Activated CD4-positive, alpha-beta T cell treated with anti-CD3 and anti-CD28 coated beads, Interleukin-2, amount 50 U/mL, for 4 hours (primary cell): ENCODE measurements at places on chromosomes 11 and 22.
A peak's percentile ranks its signal among the peaks of the same experiment; 100 is the strongest.

DNA sequence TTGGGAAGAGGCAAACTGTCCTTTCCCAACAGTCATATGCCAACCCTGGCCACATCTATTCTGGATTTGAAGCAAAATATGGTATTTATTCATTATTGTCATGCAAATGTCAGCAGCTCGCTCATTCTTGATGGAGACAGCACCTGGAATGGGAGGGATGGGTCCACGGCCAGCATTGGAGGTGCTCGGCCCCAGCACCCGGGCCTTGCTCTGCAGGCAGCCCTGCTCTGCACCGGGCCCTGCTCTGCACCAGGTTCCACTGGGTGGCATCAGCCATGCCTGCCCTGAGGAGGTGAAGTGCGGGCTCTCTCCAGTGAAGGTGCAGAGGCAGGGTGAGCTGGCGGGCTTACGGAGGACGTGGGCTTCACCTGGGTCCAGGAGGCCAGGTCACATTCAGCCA, 19.8 kb downstream of the LRP5 start:
- no peak for DNase-seq

- DNase-seq, result no peak
These were observed 22.9 kb upstream of the CHRM4 start for GRCh38 chr11:46414466-46414796.

- DNase-seq, result no peak
These were observed 496 bp downstream of the EHBP1L1 start for GRCh38 chr11:65576232-65576866.

DNA sequence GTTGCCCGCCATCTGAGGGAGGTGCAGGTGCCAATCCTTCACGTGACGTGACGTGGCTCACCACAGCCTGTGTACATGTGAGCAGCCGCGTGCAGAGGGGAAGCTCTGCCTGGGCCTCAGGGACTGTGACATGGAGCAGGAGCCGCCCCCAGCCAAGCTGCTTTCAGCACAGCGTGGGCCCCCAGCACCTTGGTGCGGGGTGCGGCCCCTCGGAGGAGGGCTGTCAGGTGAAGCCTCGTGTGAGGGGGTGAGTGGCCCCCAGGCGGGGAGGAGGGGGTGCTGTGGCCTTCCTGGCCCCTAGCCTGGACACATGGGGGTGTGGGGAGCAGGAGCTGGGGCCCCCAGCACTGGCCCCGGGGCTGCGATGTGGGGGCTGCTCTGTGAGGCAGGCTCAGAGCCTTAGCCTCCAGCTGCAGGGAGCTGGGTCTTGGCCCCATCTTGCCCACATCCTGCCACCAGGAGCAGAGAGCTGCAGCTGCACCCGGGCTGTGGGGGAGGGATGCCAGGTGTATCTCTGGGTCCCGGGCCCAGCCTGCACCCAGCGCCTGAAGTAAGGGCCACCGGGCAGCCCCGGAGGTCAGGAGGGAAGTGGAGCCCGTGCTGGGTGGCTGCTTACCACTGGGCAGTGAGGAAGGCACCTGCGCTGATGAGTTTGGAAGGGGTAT, at the start of gene ADORA2A:
Gene ADORA2A, plus strand, starts transcription at position 100 of the 665 bp plus-strand sequence. CDS start 5,806 bp downstream, outside the sequence.
- peak; percentile 80 for DNase-seq

DNA sequence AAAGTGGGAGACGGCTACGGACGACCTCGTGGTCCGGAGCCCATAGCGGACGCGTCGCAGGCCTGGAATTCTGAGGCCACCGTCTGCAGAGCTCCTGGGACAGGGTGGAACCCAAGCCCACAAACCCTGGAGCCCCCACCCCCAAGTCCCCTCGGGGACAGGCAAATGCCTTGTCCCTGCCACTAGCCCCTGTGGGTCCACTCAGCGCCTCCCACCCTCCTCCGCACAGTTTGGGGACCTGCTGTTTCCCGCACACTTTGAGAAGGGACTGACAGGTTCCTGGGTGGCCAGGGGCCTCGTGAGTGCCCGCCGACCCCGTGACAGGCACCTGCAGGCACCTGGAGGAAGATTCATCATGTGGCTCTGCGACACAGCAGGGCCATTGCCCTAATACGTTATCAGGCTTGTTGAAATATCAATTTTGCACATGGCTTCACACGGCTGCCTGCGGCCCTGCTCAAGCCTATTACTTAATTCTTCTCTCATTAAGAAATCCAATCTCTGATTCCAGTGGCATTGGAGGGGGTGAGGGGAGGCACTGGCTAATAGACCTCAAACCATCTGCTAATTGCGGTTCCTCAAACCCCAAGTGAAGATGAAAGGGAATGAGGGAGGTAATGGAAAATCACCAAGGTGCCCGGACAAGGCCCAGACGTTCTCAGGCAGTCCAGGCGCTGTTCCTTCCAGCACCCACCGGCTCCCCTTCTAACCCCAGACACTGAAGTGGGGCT, 672.5 kb downstream of the BRD1 start:
- no peak for DNase-seq

GRCh38 chr11:2298795-2299761, 2.6 kb downstream of the C11orf21 start:
- no peak for DNase-seq

DNA sequence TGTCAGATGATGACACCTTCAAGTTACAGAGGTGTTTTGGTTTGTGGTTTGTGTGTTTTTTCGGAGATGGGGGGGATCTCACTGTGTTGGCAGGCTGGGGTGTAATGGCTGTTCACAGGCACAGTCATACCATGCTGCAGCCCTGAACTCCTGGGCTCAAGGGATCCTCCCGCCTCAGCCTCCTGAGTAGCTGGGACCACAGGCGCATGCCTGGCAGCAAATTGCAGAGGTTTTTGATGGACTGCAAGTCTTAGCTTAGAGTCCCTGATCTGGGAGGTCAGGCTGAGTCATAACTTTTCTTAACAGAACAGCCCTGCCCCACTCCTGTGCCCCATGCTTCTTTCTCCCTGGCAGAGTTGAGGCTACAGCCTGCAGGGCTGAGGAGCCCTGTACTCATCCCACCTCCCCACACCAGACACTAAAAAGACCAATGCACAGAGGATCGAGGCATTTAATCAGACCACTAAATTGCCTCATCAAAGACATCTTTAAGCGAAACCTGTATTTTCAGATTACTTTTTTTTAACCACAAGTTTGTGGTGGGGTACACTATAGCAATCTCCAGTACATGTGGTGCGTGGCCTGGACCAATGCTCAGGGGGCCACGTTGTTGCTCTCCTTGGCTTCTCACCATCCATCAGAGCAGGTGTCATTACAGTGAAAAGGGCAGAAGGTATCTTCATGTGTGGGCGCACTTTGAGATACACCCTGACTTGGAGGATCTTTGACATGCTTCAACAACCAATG, 17.1 kb upstream of the ADORA2A start:
- no peak for DNase-seq

DNA sequence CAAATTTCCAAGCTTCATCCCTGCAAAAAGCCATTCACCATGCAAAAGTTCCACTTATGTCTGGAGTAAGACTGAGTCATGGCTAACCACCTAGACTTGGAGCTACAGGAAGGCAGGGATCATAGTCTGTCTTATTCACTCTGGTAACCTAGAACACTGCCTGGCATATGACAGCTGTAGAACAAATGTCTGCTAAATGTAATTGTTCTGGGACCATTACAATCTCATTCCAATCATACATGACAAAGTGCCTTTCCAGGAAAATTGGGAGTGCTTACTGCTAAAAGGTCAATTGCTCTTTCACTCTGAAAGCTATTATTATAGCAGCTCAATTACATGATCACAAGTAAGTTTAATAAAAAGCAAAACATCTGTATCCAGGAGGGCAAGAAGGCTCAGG, 99.1 kb upstream of the CHRM4 start:
- no peak for DNase-seq

GRCh38 chr22:40342521-40342920, 3.8 kb upstream of the ADSL start:
- DNase-seq, result no peak

DNA sequence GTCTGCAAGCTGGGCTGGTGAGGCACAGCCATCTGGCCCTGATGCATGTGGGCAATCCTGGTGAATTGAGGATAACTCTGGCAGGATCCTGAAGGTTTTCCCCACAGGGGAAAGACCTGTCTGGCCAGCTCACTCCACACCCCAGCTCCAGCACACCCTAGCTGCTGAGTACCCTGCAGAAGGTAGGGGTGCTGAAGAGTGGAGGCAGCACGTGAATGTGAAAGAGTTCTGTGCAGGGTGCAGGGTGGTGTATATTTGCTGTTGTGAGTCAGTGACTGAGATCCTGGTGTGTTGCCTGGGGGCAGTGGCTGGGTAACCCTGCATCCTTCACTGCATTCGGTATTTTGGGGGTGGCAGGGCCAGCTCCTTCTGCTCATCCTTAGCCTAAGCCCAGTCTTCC, 22.4 kb downstream of the DGAT2 start:
- no peak for DNase-seq

DNA sequence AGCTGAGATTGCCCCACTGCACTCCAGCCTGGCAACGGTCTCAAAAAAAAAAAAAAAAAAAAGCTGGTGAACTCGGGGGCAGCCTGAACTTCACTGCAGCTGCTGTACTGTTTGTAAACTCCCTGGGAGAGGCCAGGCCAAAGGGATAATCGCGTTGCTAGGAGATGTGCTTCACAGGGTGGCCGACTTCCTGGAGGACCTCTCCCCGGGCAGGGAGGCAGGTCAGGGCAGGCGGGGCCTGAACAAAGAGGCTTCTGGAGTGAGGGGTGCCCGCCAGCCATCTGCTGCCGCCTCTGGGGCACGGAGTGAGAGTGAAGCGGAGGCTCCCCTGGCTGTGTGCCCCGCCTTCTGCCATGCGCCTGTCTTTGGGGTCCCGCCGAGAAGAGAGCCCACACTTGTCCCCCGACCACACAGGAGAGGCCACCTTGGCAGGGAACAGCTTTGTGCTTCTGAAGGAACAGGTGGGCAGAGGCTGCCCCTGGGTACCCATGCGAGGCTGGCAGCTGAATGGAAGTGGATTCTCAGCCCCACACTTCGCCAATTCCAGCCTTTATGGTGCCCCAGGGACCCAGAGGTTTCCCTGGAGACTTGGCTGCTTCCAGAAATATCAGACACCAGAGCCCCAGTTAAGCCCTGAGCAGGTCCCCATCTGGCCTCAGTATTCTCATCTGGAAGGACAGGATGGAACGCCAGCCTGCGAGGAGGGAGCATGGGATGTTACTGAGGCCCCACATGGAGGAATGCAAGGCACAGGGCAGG, 29.6 kb downstream of the TMEM184B start:
- no peak for DNase-seq

- DNase-seq, result no peak
These were observed 29.1 kb downstream of the CSF2RB start for GRCh38 chr22:36942556-36942955.

DNA sequence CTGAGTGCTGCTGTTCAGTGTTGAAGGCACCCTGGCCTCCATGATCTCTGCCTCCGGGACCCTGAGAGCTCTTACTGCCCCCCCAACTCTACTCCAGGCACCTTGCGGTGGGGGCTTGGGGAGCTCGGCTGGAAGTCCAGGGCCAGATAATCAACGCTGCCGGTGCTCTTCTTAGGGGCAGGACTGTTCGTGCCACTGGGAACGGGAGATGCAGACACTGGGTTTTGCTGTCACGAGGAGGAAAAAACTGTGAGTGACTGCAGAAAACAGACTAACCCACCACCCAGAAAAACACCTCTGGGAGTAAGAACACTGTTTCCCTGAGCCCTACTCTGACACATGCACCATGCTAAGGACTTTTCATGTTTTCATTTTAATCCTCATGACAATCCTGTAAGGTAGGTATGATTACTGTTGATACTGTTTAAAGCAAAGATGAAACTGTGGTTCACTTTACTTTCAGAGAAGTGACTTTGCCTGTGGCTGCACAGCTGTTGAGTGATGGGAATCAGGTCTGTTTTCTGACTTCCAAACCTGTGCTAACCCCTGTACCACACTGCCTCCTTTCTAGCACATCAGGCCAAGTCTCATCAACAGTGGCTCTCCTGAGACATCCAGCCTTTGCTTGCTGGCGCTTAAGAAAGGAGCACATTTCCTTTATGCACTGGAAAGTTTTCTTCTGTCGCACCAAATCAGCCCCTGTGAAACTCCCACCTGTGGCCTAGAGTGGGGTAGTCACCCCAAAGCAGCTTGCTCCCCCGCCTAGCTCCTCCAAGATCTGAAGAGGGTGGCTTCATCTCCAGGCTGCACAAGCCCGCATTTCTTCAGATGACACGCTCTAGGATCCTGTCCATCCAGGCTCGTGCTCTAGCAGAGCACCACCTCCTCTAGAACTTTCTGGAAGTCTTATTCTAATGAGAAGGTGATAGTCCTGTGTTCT, 31.8 kb downstream of the USP35 start:
- DNase-seq, result no peak

GRCh38 chr11:5151713-5152153, 2.8 kb downstream of the OR52A1 start:
- DNase-seq, result no peak

GRCh38 chr22:17258788-17259148, 39.5 kb upstream of the ADA2 start:
- DNase-seq, result no peak

DNA sequence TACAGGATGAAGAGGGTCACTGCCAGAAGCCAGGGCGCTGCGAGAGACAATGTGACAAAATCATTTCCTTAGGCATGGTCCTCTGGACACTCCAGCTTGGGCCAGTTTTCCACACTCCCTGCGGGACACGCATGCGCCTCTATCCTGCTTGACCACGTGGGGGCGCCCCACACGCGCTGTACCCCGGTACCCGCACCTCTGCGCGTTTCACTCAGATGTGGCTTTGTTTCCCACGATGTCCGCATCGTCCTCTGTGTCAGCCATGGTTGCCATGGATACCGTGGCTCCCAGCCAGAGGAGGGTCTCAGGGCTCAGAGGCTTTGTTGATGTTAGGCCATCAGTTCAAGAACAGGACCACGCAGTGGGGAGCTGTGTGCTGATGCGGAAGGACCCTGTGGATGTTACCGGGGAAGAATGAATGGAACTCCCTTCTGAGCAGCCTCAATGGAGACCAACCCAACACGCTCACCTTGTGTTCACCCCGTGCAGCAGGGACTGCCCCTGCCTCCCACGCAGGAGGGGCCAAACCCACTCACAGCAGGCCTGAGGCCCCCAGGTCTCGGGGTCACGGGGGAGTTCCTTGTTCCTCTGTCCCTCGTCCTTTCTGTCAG, 101.1 kb upstream of the SLC22A12 start:
- DNase-seq, result peak; percentile 11

DNA sequence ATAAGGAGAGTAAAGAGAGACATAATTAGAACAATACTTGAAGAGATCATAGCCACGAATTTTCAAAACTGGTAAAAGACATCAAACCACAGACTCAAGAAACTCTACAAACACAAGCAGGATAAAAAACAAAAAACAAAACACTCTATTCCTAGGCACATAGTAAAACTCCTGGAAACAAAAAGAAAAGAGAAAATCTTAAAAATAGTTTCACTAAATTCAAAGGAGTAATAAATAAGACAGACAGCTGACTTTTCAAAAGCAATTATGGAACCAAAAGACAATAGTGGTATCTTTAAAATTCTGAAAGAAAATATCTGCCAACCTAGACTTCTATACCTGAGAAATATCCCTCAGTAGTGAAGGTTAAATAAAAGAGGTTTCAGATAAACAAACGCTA, 9.2 kb upstream of the NARS2 start:
- no peak for DNase-seq

GRCh38 chr11:114344494-114344893, 48.3 kb downstream of the NNMT start:
- no peak for DNase-seq

GRCh38 chr22:49380828-49381114, 446.9 kb downstream of the BRD1 start:
- no peak for DNase-seq

GRCh38 chr11:75346912-75347647, 4.4 kb downstream of the ARRB1 start:
- no peak for DNase-seq

GRCh38 chr11:96001037-96001436, 77.1 kb upstream of the MTMR2 start:
- DNase-seq, result no peak

GRCh38 chr11:65575568-65576231, at the start of gene EHBP1L1:
EHBP1L1 (plus strand) TSS chr11:65576053; CDS start chr11:65576303, 250 bp downstream.
- DNase-seq, result peak; percentile 72
